Stimulated activated CD8-positive, alpha-beta memory T cell treated with anti-CD3 and anti-CD28 coated beads, Interleukin-4, amount 100 ng/mL, for 1 hour (primary cell): ENCODE measurements at places on chromosomes 12 and 14.
A peak's percentile ranks its signal among the peaks of the same experiment; 100 is the strongest.

- no peak for DNase-seq
Observed at GRCh38 chr12:60259225-60259624, 663.4 kb downstream of the SLC16A7 start.

- no peak for DNase-seq
Observed at GRCh38 chr14:27184427-27184826, 586.6 kb upstream of the NOVA1 start.

DNA sequence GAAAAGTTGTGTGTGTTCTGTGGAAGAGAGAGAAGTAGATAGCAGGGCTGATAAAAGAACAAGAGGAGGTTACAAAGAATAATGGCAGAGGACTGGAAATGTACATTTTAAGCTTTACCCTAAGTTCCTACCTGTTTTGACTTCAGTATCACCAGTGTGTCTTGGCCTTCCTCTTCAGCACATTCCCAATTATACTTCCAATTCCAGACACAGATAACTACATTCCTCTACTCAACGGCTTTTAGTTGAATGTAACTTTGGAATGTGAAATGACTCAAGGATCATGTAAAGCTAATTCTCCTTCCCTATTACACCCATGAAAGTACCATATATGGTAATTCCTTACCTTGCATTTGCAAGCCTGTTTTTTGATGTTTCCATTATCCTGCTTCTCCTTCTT, 5.0 kb downstream of the MGST1 start:
- DNase-seq: no peak

GRCh38 chr14:55752580-55753390, 172.8 kb downstream of the KTN1 start:
- no peak for DNase-seq

GRCh38 chr12:57418255-57418654, 12.6 kb downstream of the R3HDM2 start:
- no peak for DNase-seq

DNA sequence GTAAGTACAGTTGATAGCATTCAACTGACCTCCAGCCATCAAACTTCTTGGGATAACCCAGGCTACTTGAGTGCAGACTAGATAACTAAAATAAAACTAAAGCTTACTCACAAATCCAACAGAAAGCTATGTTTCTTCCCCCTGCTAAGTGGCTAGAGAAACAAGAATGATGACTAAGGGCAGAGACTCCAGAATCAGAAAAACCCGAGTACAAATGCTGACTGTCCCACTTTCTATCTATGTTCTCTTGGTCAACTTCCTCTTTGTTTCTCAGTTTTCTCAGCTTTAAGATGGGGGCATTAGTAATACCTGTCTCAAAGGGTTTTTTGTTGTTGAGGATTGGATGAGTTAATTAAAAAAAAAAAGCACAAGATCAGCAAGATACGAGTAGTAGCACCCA, 6.1 kb upstream of the NUAK1 start:
- DNase-seq: no peak

- DNase-seq: peak; percentile 11
Observed at GRCh38 chr14:58426670-58427280, 556 bp downstream of the TIMM9 start.

- DNase-seq: no peak
Observed at GRCh38 chr14:99445931-99446330, 34.7 kb downstream of the SETD3 start.

- DNase-seq: no peak
Observed at GRCh38 chr12:125983094-125983783, 918.0 kb downstream of the AACS start.

GRCh38 chr14:106422066-106422465, 895.7 kb downstream of the TMEM121 start:
- no peak for DNase-seq

DNA sequence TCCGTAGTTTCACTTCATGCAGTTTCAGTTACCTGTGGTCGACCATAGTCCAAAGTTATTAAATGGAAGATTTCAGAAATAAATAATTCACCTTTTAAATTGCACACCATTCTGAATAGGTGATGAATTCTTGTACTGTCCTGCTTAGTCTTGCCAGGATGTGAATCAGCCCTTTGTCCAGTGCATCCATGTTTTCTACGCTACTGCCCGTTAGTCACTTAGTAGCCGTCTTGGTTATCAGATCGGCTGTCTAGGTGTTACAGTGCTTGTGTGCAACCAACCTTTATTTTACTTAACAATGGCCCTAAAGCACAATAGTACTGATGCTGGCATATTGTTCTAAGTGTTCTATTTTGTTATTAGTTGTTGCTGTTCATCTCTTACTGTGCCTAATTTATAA, 146.7 kb downstream of the ACSS3 start:
- DNase-seq: no peak

- DNase-seq: no peak
Observed at GRCh38 chr14:60242429-60242828, 6.6 kb upstream of the PPM1A start.

DNA sequence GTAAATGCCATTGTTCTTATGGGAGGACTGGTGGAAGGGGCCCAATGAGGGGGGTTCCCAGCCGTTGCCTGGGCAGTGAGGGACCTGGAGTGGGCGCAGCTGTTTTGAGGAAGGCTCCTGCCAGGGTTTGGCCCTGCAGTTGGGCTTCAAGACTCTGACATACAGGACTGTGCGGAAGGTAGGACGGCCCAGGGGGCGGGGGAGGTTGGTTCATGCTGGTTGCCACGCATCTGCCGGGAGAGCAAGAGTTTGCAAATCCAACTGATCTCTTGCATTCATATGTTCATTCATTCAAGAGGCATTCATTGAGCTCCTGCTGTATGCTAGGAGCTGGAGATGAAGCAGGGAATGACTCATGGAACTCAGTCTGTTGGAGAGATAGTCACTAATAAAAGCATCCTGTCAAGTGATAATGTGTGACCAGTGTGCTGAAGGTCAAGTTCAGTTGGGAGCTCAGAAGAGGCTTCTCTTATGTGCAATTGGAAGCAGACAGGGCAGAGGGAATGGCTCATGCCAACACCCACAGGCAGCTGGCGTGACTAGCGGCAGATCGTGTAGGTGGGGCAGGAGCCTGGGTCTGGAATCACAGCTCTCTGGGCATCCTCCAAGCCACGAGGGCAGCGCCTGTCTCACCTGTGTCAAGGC, 7.8 kb downstream of the SH2B3 start:
- no peak for DNase-seq

DNA sequence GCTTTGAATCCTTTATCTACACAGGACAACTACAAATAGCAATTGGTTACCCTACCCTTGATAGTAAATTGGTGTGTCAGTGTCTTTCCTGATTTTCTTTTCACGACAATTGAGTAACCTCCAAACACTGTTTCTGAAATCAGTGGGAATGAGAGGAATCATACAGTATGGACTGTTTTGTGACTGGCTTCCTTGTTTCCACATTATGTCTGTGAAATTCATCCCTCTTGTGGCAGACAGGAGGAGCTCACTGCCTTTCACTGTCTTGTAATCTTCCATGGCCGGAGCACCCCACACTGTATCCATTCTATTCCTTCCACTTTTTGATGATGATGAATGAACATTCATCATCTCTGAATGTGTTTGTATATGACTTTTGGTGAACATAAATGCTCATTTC, 164.0 kb upstream of the PZP start:
- DNase-seq: no peak

DNA sequence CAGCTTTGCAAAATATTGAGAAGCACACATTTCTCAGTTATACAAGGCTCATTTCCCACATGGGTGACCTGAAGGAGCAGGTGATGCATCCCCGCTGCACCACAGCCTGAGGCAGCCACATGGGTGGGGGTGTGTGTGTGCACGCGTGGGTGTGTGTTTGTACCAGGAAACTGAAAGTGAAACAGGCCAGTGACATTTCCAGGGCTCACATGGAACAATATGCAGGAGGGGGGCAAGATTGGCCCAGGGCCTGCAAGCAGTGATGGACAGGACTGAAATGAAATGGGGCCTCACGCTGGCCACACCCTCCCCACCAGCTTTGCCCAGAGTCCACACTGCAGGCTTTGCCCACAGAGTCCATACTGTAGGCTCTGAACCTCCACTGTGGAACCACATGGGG, 154.2 kb upstream of the PARP11 start:
- DNase-seq: peak; percentile 6

DNA sequence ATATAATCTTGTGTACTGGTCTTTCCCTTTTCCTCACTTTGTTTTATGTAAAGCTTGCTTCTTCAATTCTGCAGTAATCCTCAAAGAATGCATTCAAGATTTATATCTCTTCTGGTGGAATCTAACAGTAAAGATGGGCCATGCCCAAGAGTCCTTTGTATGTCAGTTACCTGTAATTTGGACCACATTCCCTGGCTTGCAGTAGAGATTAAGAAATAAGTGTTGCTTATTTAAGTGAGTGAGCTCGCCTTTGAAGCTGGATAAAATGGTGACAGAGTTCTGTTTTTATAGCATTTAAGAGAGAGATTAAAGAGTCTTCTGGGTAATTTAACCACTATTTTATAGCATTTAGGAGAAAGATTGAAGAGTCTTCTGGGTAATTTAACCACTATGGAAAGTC, 262.1 kb upstream of the ATP2B1 start:
- DNase-seq: no peak

- DNase-seq: no peak
Observed at GRCh38 chr14:69580009-69580577, 5.4 kb upstream of the CCDC177 start.

GRCh38 chr14:42806909-42807315, 1200.2 kb downstream of the LRFN5 start:
- DNase-seq: no peak

- DNase-seq: no peak
Observed at GRCh38 chr12:124737040-124737419, 126.6 kb downstream of the SCARB1 start.

DNA sequence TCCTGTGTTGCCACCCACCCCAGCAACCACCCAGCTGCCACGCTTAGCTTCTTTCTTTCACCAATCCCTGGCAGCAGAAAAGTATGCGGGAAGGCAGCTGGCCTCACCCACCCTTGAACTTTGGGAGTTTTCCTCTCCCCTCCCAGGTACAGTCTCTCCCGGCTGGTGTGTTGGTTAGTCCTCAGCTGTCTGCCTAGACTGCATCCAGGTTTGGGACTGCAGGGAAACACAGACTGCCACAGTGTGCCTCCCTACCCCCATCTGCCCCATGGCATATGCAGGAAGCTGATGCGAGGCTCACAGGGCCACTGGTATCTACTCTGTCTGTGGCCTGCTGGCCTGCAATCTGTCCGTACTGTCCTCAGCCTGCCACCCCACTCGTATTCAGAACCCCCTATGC, 2.1 kb downstream of the CD9 start:
- DNase-seq: no peak

- DNase-seq: no peak
Observed at GRCh38 chr12:14186193-14186502, 179.3 kb upstream of the ATF7IP start.

DNA sequence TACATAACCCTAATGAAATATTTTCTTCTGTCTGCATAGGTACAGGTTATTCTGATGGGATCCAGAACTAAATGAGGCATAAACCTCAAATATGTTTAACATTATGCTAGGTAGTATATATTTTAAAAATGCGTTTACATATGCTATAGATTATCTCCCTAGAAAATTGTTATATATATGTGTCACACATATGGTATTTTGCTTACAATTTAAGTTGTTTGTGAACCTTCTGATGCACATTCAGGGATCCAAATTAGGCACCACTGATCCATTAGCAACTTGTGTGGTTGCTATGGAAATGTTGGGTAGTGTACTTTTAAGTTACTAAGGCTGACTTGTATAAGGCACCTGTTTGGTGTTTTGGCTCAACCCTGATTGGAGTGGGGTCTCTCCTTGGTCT, 456.7 kb downstream of the AEBP2 start:
- DNase-seq: no peak

- DNase-seq: no peak
Observed at GRCh38 chr12:132152411-132152821, 8.2 kb downstream of the NOC4L start.

DNA sequence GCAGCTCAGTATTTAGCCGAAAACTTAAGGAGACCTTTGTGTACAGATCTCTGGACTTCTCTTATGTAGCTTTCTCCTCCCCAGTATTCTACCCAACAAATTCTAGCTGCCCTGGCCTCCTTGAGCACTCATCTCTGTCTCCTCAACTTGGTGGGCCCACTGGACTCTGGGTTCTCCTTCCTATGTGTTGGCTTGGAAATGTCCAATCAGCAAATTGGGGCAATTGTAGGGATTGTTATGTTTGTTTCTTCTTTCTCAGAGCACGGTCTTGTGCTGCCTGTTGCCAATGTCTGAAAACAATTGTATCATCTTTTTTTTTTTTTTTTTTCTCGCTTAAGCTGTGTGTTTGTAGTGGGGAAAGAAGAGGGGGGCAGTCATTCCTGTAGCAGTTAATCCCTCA, 30.2 kb downstream of the NTN4 start:
- DNase-seq: no peak

DNA sequence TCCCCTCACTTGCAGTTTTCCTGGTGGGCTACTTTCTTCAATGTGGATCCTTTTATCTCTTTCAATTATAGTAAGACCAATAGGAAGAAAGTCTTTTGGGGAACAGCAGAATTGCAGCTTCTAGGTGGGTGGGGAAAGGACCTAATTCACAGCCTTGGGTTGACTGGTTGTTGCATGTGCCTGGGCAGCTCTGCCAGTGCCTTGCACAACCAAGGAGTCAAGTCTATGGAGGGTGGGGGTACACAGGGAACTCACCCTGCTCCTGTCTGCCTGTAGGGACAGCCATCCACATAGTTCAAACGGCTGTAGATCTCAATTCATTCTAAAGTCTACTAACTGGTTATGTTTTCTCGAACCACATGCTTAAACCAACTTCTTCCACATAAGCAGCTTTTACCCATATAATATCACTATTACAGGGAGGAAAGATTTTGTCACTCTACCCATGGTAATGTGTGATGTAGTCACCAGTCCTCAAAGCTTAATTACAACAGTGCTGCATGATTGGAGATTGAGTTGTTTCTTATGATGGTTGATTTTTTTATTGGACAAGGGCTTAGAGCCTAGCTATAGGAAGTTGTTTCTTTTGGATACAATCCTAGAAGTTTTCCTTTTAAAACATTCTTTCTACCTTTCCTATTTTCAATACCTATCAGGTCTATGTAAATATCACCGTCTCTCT, 117.7 kb upstream of the FRMD6 start:
- no peak for DNase-seq

GRCh38 chr12:97048421-97049035, 141.5 kb downstream of the NEDD1 start:
- DNase-seq: no peak

- DNase-seq: no peak
Observed at GRCh38 chr12:57654042-57654441, 21.0 kb upstream of the B4GALNT1 start.

- no peak for DNase-seq
Observed at GRCh38 chr12:131671871-131672270, 39.0 kb upstream of the SFSWAP start.

DNA sequence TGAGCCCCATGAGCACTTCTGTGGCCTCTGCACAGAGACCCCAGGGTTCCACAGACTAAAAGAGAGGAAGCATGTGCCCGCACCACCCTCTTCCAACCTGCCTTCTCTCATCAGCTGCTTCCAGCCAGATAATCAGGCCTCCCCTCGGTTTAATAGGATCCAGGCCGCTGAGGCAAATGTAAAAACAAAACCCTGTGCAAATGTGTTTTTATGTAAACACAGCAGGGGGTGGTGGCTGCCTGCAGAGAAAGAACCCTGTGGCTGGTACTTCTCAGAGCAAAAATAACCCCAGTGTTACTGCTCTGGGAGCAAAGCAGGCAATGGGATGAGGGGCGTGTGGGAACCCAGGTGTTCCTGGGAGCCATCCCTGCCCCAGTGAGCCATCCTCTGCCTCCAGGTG, 46.2 kb downstream of the WSCD2 start:
- no peak for DNase-seq

GRCh38 chr12:57031138-57031725, 14.9 kb upstream of the TAC3 start:
- DNase-seq: no peak

GRCh38 chr14:92473261-92473968, 40.2 kb upstream of the RIN3 start:
- DNase-seq: no peak
